ENCODE measurements at places on chromosomes 4 and X. TPM values are rescaled to one million over a fixed set of nuclear protein-coding genes. Genes with fewer than 3 reads are reported as not detected.

SSX4B gene
- total RNA-seq = not detected

RNF175 gene
- total RNA-seq = 0.16 TPM

RHOH gene
- total RNA-seq = under 0.01 TPM

GSX2 gene
- total RNA-seq = not detected

CLDN2 gene
- total RNA-seq = not detected

ZRSR2 gene
- total RNA-seq = 4.6 TPM

TRIM2 gene
- 132 TPM for total RNA-seq

DKK2 gene
- total RNA-seq = 9.1 TPM

NCAPG gene
- 4.7 TPM for total RNA-seq

ALAS2 gene
- not detected for total RNA-seq

XPNPEP2 gene
- 4.8 TPM for total RNA-seq

CC2D2A gene
- total RNA-seq = 40.4 TPM

All from bronchial smooth muscle cell (primary cell).